ENCODE measurements at places on chromosomes 6 and 20.
A peak's percentile ranks its signal among the peaks of the same experiment; 100 is the strongest.

DNA sequence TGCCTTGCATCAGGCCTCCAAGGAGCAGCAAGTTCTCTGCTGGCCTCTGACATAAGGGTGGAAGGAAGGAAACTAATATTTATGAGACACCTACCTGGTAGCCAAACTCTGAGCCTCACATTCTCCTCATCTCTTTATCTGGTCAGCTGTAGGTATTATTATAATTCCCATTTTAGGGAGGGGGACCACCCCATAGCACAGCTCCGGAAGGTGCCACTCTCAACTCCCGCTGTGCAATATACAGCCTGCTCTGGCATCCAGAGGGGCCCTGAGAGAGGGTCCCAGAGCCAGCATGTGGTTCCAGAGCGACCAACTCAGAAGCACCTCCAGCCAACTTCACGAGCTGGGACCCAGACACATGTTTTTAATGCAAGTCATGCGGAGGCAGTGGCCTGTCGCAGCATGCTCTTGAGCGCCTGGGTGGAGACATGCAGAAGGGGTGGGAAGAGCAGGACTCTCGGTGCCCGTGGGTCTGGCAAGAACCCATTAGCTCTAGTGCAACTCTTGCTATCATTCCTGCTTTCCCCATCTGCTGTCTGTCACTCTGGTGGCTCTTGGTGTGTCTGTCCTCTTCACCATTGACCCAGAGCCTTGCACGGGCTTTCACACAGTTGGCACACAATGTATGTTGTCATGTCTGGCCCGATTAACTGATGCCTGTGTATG is 15.0 kb upstream of the MYMX start:
- DNase-seq, result no peak

GRCh38 chr6:39841291-39841690 is 49.1 kb downstream of the DAAM2 start:
- DNase-seq, result peak; percentile 52

DNA sequence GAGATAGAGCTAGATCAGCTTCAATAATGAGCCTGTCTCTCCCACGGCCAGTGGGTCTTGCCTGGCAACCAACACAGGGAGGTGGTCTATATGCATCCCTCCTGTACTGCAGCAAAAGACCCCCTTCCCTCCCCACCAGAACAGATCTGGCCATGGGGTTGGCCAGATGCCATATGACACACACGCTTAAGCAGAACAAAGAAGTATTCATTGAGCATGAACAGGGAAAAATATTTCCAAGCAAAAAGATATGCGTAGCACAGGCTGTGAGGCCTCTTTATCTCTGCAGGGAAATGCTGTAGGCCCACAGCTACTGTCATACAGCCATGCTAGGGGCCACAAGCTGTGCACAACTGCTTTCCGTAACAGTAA is 73.4 kb upstream of the NRSN1 start:
- no peak for DNase-seq

GRCh38 chr20:6705106-6705766 is 62.2 kb upstream of the BMP2 start:
- no peak for DNase-seq

DNA sequence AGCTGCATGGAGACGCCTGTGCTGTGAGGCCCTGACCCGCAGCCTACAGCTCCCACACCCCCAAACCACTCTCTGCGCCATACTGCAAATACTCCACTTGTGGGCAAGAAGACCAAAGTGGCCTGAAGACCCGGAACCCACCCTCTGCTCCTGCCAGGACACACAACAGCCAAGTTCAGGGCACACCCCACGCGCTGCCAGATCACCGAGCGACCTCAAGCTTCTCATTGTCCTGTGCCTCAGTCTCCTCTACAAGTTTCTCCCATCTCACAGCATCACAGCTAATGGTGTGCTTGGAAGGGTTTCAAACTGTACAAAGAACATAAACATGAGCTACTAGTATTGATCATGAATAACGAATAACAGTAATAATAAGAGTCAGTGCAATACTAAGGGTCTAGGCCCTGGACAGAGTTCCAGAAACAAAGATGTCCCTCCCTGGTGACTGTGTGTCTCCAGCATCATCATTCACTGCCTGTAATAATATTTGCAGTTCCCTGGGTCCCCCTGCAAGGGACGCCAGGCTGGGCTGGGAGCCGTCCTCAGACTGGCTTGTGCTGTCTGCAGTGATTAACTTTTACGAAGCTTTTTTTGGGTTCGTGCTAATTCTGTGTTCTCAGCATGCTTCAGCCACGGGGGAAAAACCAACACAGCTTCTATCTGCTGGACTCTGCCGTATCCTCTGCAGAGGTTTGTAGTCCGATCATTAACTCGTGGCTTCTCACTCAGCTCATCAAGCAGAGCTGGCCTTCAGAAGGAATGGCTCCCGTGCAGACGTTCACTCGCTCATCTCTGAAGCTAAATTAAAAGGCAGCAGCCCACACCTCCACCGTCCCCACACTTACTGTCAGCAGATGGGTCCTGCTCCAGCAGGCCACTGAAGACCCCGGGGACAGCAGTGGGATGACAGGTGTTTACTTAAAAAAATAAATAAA is 81.6 kb upstream of the MPC1 start:
- DNase-seq, result no peak

DNA sequence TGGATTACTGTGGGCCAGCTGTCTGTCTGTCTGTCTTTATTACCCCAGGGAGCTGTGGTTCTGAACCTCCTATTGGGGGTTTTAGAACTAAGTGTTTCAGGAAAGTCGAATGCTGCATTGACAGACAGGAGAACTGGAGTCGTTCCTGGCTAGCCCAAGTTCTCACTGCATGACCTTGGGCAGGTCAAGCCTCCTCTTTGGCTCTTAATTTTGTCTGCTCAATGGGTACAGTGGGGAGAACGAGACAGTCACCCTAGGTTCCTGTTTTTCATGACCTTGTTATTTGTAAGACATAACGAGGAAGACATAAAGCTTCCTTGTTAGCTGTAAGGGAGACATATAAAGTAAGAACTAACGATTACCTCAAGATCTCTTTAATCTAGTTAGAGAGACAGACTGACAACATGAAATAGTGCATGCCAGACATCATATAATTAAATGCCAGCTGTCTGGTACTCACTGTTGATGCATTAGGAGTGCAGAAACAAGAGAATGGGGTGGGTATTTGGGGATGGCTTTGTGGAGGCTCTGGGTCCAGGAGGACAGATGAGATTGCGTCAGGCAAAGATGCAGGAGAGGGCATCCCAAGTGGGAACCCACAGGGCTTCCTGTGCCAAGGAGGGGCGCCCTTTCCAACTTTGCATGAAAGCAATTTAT is 3.7 kb upstream of the CCDC167 start:
- no peak for DNase-seq

DNA sequence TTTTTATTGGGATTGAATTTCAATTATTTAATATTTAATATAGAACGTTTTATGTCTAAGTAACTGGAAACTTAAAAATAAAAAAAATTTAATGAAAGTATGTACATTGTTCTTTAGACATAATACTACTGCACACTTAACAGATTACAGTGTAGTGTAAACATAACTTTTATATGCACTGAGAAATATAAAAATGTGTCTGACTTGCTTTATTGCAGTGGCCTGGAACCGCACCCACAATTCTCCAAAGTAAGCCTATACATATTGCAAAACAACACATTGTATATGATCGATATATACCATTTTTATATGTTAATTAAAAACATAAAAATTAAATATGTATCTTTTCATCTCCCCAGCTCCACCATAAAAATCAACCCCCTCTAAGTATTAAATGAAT is 42.8 kb downstream of the GFOD1 start:
- DNase-seq, result no peak

Data from NCI-H2029 treated with DMSO at 0.1 percent for 48 hours (cell line).